Spleen (tissue), 13 donors: ENCODE measurements at places on chromosomes 11 and 22. TPM values are rescaled to one million over a fixed set of nuclear protein-coding genes. Genes with fewer than 3 reads are reported as not detected.

DNA sequence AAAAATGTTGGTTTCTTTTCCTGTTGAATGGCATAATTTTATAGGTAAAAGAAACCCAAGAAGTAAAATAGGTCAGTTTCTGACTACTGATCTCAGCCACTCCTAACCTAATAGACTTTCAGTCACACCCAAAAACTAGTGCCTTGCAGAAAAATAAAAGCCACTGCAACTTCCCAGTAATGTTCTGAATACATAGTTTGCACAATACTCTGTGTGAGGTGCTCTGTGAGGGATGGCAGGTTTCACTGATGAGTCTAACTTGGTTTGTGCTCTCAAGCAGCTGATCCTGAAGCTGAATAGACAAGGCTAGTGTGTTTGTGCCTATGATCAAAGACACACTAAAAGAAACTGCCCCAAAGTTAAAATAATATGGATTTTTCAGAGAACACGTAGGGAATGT is 758.3 kb downstream of the NELL1 start:
- no peak for DNase-seq
- H3K4me3 ChIP-seq: no peak overlapping the region
- H3K4me1 ChIP-seq: no peaks in the 10 kb centered on the region
- H3K36me3 ChIP-seq: no peaks in the 10 kb centered on the region

- H3K27ac ChIP-seq: no peak overlapping the region
- H3K4me3 ChIP-seq: no peak overlapping the region
- no peaks in the 10 kb centered on the region for H3K36me3 ChIP-seq
- H3K4me1 ChIP-seq: no peaks in the 10 kb centered on the region
- H3K27me3 ChIP-seq: no peaks in the 10 kb centered on the region
- DNase-seq: peak; percentile 44
Observed at GRCh38 chr11:69391192-69392103, 90.0 kb upstream of the LINC01488 start.

DNA sequence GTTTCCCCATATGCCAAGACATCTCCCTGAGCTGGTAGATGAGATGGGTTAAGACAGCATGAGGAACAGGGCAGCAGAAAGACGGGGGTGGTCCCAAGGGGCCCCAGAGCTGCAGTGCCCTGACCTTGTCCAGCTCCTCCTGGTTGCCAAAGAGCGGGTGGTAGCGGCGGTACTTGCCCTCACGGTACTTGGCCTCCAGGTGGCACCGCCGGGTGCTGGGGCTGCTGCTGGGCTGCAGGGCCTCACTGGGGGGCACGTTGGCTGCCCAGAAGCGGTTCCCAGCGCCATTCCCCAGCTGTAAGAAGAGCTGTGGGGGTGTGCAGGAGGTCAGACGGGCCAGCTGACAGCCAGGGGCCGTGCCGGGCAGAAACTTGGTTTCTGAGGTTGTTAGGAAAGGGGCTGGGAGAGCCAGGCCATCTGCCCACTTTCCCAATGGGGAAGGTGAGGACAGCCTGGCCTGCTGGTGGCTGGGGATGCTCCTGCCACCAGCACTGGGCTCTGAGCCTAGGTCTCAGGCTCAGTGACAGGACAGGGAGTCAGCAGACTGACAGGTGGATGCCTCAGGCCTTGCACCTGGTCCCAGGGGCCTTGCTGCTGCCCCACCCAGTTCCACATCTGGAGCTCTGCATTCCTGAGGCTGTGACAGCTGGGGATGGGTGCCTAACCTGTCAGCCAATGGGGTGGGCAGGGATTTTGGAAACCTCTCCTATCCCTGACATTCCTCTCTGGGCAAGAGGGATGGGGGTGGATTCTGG is 30.0 kb upstream of the PDE2A start:
- peaks cover 98% of the 10 kb centered on the region for H3K36me3 ChIP-seq
- no peak overlapping the region for H3K27ac ChIP-seq
- H3K4me1 ChIP-seq: no peaks in the 10 kb centered on the region
- H3K27me3 ChIP-seq: no peaks in the 10 kb centered on the region
- DNase-seq: no peak

The RFPL1 gene
- not detected for total RNA-seq

The POU2AF1 gene
- 89.4 TPM for total RNA-seq
